Stimulated activated CD4-positive, alpha-beta T cell treated with anti-CD3 and anti-CD28 coated beads, Interleukin-1b, Interleukin-23, amount 100 ng/mL, for 1 hour (primary cell): ENCODE measurements at places on chromosomes 3 and 15.

DNA sequence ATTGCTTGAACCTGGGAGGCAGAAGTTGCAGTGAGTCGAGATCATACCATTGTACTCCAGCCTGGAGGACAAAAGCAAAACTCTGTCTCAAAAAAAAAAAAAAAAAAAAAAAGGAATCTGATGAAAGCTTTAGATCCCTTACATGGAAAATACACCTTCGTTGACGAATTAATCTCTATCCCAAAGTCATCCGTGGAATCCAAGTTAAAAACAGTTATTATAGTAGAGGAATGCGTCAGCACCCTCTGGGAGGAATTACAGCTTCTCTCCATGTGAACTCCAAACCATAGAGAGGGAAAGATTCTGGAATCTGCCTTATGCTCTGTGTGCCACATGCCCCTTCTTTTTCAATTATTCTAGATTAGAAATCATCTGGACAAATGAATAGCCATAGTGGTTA is 192.3 kb upstream of the C2CD4B start:
- no peak for DNase-seq

- no peak for DNase-seq
Measured at GRCh38 chr15:34799149-34800101, 4.1 kb upstream of the ACTC1 start.

DNA sequence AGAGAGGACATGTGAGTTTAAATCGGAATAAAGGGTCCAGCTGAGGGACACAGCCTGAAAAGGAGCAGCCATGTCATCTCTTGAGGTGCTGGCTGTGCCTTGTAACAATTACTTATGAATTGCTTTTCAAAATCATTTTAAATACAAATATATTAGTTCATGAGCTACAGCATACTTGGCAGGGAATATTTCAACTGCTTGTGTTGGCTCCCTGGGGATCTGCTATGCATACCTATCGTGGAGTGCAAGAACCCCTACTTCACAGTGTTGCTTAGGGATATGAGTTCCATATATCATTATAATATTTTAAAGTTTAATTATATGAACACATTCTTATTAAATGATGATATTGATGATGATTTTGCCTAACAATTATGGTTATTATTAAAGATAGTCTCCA is 19.1 kb upstream of the P2RY14 start:
- no peak for DNase-seq

DNA sequence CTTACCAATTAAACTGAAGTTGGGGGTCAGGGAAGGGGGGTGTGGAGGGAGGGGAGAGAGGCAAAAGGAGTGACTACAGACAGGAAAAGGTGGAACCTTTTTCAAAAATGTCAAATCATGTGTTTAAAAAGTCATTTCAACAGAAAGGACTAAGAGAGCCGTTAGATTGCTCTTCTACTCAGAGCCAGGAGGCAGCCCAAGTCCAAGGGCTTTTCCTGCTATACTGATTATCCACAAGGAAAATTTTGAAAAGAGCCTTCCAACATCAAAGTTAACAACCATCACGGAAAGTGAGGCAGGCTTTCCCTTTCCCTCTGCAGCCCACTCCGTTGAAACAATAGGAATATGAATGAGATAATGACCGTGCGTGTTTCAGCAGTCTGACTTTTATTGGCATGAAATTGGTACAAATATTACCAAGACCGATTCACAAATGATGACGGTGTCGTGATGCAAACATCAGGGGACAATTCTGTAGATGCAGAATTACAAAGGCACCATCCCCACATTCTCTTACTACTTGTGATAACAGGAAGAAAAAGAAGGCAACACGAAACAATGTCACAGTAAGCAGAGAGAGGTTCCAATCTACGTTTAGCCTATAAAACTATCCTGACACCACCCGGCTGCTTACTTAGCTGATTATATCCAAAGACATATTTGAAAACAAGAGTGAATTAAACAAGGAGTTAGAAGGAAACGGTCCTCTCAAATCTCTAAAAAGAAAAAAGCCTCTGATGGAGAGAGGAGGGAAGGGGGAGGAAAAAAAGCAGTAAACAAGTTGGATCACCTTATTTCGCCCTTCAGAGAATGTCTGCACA is 453.7 kb downstream of the FOXP1 start:
- no peak for DNase-seq

DNA sequence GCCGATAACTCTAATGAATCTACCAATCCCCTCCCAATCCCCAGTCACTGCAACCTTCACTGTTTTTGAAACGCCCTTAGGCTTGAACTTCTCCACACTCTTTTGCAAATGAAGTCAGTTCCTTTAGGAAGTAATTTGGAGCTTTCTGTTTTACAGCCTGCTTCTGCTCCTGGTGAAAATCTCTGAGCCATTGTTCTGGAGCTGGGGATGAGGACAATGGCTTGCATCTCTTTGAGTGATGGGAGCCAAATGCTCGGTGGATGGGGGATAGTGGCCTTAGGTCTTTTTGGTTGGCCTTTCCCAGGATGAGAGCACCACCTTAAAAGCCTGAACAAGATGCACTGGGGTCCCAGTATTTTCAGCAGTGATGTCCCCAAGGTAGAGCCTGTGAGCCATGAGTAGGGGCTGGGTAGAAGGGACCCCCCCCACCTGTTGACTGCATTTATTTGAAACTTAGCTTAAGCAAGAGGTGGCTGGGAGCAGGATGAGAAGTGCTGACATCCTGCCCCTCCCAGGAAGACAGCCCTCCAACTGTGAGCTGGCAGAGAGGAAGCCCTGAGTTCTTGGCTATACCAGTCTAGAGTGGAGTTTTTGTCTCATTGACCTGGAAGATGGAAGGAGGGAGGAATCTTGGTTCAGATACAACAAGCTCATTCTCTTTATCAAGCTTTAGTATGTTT is 7.6 kb upstream of the MYO5C start:
- DNase-seq, result no peak

GRCh38 chr3:176872771-176873209 is 324.5 kb downstream of the TBL1XR1 start:
- DNase-seq, result peak; percentile 27

DNA sequence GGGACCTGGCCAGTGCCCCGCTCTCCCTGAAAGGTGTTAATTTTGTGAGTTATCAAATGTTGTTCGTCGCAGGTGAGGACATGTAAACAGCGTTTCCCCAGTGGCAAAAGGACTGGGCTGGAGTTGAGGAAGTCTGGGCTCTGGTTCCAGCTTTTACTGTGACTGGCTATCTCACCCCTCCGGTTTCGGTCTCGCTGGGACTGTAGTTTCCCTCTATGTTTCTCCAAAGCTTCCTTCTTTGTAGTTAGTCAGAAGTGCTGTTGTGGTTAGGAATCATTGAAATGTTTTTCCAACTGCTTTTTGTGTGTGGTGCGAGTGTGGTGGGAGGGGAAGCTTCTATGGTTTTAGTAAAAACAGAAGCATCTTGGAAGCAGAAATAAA is 990 bp upstream of the CLDN1 start:
- no peak for DNase-seq

DNA sequence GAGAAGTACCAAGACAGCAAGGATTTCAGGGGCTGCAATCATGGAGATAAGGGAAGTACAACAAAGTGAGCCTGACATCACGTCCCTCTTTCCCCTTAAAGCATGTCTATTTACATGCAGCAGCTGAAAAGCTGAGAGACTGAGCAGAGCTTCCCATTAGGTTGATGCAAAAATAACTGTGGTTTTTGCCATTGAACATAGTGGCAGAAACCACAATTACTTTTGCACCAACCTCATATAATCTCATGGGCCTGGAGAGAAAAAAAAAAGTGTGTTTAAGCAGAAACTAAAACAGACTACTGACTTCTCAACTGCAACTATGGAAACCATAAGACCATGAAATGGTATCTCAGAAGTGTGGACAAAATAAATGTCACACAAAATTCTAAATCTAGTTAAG is 48.3 kb downstream of the CCDC12 start:
- DNase-seq, result no peak
